SIG-M5 (cell line): ENCODE measurements at places on chromosomes 16 and 17.

DNA sequence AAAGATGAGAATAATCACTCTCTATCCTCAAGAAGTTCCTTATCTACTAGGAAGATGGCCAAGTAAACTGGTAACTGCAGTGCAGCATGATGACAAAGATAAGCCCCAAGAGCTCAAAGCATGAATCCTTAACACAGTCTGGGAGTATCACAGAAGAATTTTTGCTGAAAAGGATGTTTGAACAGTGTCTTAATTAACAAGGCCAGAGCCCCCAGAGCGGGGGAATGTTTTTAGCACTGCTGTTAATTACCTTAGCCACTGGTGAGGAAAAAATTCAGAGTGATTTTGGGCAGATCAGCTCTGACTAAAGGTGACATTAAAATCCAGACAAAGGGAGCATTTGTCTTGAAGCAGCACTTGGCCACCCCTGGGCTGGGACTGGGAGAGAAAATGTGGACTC lies 30.1 kb downstream of the ADAMTS18 start:
- no peak for DNase-seq

DNA sequence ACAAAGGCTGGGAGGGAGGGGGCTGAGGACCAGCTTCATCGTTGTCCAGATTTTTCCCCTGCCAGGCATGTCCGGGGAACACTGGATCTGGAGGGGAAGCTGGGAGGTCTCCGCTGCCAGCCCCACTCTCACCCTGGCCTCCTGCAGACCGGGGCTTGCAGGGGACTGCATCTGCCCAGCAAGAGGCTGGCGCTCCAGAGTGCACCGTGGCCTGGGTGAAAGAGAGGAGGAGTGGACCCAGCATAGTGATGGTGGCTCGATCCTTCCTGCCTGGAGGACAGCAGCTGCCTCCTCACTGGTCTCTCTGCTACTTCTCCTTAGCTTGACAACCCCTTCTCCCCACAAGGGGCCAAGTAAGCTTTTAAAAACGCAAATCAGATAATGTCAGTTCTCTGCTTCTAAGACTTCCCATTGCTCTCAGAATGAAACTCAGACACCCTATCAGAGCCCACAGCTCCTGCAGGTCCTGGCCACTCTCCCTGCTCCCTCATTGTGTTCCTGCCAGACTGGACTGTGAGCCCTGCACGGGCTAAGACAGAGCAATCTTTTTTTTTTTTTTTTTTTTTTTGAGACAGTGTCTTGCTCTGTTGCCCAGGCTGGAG lies 15.0 kb downstream of the CPNE2 start:
- no peak for DNase-seq

DNA sequence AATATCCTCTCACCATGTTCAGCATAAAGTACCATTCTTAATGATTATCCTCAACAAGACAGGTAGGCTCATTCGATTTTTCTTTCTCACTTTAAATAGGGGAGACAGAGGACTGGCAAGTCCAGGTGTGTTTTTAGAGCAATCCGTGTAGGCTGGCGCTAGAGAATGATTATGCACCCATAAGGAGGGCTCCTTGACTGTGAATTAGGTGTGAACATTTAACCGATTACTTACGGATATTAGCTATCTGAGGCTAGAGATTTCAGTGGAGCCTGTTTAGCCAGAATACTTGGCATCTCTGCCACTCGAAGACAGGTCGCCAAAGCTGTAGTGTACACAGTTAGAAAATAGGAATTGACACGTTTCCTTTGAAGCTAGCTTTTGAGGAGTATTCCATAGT lies 1.9 kb downstream of the SEC14L1 start:
- no peak for DNase-seq

- no peak for DNase-seq
These were observed 4.3 kb upstream of the AKAP1 start for GRCh38 chr17:57080718-57081117.

DNA sequence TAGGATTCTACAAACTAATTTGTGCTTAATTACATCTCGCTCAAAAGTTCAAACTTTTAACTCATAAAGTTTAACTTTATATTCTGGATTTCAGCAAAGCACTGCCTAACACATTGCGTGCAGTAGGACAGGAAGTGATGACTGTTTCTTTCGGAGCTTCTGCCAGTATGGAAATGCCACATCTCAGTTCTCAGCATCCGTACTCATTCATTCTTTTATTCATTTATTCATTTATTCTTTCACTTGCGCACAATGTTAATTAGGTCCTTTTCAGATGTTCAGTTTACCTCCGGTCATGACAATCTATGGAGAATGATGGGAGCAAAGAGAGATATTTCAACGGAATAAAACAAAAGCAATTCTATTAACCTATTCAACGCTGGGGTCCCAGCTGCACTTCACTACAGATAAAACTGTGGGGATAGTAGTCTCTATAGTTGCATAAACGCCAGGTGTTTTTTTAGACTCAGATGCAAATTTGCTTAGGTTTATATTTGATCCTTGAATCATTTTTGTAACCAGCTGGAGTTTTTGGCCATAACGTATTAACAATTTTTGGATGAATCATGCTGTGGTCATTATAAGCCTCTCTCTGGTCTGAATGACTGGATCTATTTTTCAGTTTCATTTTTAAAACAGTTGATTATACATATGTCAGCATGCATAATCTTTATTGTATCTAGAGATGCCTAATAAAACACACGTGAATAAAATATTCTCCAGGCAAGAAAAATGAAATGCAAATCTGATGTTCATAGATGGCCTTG lies 143.9 kb downstream of the KCNJ2 start:
- DNase-seq: no peak

DNA sequence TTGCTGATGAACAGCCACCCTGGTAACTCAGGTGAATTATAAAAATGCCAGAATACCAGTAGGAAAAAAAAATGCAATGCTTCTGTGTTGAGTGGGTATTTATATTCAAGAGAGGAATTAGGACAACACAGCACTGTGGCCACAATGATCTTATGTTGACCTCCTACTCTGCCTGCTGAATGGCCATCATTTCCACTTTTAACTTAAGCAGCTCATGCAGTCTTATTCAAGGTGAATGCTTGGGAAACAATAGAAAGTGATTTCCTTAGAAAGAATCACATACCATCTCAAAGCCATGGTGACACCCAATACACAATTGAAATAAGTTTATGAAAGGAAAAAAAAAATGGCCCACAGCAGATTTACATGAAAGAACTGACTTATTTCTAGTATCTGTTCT lies 224.0 kb downstream of the CDH8 start:
- DNase-seq: no peak

GRCh38 chr17:9956474-9957131 lies 51.5 kb upstream of the RCVRN start:
- no peak for DNase-seq

DNA sequence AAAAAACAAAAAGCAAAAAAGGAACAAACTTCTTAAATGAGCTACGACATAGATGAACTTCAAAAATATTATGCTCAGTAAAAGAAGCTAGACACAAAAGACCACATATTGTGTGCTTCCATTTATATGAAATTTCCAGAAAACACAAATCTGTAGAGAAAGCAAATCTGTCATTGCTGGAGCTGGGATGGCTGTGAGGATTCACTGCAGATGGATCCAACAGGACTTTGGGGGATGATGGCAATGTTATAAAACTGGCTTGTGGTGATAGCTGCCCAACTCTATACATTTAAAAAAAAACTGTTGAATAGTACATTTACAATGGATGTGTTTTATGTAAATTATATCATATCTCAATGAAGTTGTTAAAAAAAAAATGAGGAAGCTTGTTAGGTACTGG lies 52.6 kb upstream of the MAP3K14 start:
- DNase-seq: no peak

DNA sequence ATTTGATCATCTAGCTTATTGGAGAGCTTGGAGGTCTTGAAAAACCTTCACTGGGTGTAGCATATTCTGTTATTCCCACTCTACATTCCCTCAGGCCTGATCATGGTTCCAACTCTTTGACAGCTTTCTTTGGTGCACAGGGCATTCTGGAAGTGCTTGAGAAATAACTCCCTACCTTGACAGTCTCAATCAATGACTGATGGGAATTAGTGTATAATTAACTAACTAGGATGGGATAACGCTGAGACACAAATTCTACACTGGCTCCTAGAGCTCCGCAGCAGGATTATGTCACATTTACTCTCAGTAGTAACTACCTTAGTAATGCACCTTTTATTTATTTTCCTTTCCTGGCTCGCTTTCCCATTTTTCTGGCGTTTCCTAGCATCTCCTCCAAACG lies 236.4 kb downstream of the MAP2K6 start:
- no peak for DNase-seq
